CD4-positive, alpha-beta T cell treated with Interferon alpha-2 for 1 hour (primary cell): ENCODE measurements at places on chromosomes 13 and 19.

- DNase-seq: no peak
These were observed 113.8 kb downstream of the IRS2 start for GRCh38 chr13:109672545-109672944.

DNA sequence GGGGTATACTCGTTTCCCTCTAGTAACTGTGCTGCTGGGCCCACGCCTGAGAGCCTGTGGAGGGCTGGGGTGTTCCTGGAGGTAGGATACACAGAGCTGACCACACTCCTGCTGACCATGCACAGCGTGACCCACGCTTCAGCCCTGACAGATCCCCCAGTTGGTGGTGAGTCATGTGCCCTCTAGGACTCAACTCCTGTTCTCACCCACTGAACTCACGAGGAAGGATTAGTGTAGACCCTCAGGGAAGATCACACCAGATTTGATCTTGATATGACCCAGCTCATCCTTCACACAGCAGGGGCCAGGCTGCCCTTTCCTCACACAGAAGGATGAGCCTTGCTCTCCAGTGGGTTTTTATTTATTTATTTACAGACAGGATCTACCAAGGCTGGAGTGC lies 13.3 kb upstream of the ACP7 start:
- DNase-seq: no peak

GRCh38 chr19:52070496-52070895 lies 21.9 kb upstream of the ZNF432 start:
- no peak for DNase-seq

GRCh38 chr13:38176664-38177063 lies 173.0 kb upstream of the UFM1 start:
- no peak for DNase-seq

DNA sequence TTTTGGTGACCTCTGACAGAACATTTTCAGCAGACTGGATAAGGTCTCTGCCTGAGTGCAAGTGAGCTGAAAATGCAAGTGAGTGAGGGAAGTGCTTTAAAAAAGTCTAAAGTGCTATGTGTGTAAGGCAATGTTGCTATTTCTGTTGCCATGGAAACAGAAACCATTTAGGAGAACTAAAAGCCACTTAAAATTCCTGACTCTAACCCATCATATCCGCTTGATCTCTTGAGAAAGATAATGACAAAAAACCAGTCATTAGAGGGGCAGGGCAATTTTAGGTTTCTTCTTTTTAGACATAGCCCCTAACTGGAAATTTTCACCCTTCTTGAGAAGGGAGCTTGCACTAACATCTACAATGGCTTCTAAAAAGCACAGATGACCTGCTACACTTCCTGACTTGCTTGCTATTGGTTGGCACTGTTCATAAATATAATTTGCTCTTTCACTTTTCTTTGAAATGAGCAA lies at the start of gene CYSLTR2:
TSS of gene CYSLTR2 (plus strand) at position 458 of the 468 bp plus-strand sequence. CDS start 52,889 bp downstream, outside the sequence.
- DNase-seq: peak; percentile 90

DNA sequence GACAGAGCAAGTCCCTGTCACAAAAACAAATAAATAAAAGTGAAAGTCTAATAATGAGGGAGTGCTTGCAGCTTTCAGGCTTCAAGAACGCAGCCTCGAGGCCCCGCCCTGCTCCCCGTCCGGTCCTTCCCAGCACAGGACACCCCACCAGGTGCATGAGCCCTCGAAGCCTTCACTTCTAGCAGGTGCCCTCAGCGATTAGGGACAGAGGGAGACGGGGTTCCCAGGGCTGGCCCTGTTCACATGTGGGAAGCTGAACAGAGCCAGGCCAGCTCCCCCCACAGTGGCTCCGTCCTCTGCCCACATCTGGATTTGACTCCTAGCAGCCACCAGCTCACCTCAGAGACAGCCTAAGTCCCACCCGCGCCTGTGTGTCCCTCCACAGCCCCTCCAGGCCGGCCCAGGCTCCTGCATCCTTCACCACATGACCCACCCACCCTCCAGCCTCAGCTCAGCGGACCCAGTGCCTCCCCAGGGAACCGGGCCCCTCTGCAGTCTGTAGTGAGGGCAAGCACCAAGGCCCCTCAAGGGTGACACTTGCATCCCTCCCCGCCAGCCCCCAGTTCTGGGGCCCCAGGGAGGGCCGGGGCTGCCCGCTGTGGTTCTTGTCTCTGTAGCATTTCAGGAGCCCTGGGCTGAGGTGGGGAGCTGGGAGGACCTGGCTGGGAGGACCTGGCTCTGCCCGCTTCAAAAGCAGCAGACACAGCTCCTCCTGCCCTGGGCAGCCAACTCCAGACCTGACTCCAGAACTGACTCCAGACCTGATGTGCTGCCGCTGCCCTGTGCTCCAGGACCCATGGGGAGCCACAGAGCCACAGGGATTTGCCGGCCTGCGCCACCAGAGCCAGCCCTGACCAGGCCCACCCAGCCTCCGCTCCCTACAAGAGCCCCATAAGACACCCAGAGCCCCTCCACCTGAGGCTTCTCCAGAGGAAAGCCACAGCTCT lies 27.2 kb downstream of the GPX4 start:
- DNase-seq: peak; percentile 82

DNA sequence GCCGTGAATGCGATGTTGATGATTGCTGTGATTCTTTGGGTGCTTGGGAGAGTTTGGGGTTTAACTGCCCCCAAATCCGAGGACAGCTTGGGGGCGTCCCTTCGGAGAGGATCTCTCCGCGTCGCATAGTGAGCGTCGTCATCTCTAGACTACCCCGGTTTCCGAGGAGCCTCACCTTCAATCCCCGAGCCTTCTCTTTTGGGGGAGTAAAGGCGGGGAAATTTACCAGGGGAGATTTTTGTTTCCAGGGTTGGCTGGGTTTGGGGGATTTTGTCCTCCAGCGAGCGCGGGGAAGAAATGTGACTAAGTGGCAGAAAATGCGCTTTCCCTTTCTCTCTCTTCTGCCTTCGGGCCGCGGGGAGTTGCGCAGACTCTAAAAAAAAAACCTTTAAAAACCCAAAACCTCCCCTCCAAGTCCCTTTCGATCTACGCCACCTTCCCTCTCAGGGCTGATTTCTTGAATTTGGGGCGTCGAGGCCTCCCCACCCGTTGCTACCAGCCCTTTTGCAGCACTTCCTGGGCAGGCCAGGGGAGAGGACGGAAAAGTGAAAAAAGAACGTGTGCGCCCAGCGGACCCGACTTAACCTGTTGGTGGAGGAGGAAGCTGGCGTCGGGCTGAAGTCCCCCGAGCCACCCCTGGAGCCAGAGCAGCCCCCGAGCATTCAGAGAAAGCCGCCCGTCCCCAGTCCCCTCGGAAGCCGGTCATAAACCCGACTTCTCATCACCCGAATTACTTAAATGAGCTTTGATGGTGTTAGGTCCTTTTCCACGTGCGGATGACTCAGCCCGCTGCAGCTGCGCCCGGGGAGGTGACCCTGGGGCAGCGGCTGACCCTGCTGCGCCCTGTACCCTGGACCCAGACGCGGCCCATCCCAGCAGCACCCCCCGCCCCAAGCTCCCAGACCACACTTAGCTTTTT lies 17.7 kb downstream of the NFIX start:
- DNase-seq: no peak

DNA sequence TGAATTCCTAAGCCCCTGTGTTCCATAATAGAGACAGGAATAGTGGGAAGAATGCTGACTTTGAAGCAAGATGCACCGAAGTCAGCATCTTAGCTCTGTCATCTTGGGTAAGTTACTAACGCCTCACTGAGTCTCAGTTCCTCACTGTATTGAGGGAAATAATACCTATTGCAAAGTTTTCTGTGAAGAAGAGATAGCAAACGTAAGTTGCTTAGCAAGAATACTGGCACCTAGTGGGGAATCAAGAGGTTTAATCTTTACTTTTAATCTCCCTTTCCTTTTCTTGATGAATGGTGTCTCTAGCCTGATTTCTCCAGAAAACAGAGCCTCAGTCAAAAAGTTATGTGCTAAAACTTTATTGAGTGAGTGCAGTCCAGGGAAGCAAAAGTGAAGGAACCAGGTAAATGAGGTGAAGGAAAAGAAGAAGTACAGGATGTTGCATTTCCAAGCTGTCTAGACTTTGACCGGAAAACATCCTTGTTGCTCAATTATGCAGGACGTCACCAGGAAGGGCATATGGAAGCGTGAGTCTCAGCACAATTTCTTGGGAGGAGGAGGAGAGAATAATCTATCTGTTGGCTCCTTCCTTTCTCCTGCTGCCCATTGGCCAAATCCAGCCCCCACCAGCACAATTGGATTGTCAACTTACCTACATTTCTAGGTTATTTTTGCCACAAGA lies 210.0 kb downstream of the B3GLCT start:
- no peak for DNase-seq

- no peak for DNase-seq
These were observed 37.3 kb upstream of the PEPD start for GRCh38 chr19:33558856-33559255.
